T-cell (primary cell): ENCODE measurements at places on chromosomes 16 and 17. TPM values are rescaled to one million over a fixed set of nuclear protein-coding genes. Genes with fewer than 3 reads are reported as not detected.

ORC6 gene
- 6.2 TPM for total RNA-seq

HOXB4 gene
- 1.5 TPM for total RNA-seq

ABCC12 gene
- not detected for total RNA-seq

CREBBP gene
- 161 TPM for total RNA-seq

KRTAP3-1 gene
- total RNA-seq, result not detected

GCGR gene
- total RNA-seq, result not detected
